ENCODE measurements at places on chromosomes 6 and 20. TPM values are rescaled to one million over a fixed set of nuclear protein-coding genes. Genes with fewer than 3 reads are reported as not detected.

CD24 gene
- 782 TPM for total RNA-seq

GATA5 gene
- total RNA-seq: 1.3 TPM

EFCAB8 gene
- not detected for total RNA-seq

GPRC6A gene
- not detected for total RNA-seq

Measured in glutamatergic neuron (in vitro differentiated cells).